ENCODE measurements at places on chromosomes 13 and 19. TPM values are rescaled to one million over a fixed set of nuclear protein-coding genes. Genes with fewer than 3 reads are reported as not detected.

ZNF700 gene
- polyA plus RNA-seq: 23.9 TPM

SMIM24 gene
- 2.5 TPM for polyA plus RNA-seq

TMEM238 gene
- polyA plus RNA-seq: 0.52 TPM

CYSLTR2 gene
- 0.26 TPM for polyA plus RNA-seq

ARRDC5 gene
- 0.08 TPM for polyA plus RNA-seq

CCNA1 gene
- 4.6 TPM for polyA plus RNA-seq

Measured in left lung (tissue), 14 donors.